ENCODE measurements at places on chromosomes 16 and 17.

DNA sequence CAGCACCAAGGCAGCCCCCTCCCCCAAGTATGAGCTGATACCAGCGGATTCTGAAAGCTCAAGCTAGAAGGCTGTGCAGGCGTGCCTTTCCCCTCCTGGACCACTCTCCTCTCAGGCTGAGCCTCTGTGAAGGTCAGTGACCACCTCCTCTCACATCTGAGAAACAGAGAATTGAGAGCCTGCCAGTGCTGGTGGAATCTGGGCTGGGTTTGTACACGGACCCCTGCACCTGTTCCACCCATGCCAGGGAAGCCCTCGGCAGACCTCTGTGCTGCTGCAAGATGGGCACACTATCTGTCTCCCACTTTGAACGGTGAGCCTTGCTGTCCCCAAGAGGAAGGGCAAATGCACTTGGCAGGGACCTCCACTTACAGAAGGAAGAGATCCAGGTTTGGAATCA lies 54.7 kb upstream of the SDK2 start:
- DNase-seq = no peak

- DNase-seq = no peak
Measured at GRCh38 chr16:63938661-63939060, 1183.2 kb downstream of the CDH11 start.

GRCh38 chr17:77948690-77949114 lies 9.8 kb upstream of the TNRC6C start:
- no peak for DNase-seq

DNA sequence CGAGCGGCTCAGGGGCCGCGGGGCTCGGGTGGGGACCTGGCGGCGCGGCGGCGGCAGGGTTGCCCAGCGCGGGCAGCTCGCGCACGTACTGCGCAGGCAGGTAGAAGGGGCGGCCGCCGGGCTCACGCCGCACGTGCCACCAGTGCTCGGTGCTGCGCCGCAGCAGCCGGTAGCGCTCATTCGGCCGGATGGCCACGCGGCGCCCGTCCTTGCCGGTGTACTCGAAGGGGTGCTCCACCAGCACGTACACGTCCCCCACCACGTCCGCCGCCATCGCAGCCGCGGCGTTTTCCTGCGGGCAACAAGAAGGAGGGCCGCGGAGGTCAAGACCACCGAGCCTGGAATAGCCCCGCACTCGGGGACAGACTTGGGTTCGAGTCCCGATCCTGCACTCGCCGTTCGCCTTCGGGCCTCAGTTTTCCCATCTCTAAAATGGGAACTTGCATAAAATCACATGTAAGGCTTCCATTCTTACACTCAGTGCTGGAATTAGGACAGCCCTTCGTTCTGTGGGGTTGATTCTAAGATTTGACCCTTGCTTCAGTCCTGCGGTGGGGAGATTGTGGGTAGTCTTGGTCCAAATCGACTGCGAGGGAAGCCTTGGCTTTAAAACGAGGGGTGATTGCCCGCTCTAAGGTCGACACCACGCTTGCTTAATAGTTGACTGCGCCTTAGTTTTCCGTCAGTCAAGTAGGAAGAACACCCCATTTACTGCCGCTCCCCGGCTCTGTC lies 2.5 kb downstream of the ARHGAP27 start:
- no peak for DNase-seq

GRCh38 chr17:81049973-81050551 lies 15.1 kb downstream of the BAIAP2 start:
- peak; percentile 87 for DNase-seq

- no peak for DNase-seq
Measured at GRCh38 chr16:64380751-64381150, 741.1 kb downstream of the CDH11 start.

DNA sequence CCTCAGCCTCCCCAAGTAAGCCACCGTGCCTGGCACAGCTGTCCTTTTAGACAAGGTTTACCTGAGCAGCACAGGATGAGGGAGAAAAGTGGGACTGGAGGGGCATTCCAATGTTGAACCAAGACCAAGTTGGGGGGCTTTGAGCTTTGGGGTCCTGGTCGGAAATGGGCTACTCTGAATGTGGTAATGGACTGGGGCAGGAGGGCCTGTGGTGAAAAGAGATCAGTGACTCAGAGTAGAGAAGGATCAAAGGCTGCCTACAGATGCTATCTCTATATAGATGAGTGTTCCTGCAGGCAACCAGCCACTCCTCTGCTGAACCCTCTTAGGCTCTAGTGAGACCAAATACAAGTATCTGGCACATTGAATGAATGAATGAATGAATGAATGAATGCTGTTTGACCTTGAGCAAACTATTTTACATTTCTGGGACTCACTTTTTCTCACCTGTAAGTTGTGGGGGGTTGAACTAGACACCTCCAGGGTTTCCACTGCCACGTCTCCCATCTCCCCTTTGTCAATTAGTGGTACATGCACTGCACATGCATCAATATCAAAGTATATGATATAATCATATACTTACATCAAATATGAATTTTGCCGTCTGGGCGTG lies 26.3 kb upstream of the ETV4 start:
- no peak for DNase-seq

DNA sequence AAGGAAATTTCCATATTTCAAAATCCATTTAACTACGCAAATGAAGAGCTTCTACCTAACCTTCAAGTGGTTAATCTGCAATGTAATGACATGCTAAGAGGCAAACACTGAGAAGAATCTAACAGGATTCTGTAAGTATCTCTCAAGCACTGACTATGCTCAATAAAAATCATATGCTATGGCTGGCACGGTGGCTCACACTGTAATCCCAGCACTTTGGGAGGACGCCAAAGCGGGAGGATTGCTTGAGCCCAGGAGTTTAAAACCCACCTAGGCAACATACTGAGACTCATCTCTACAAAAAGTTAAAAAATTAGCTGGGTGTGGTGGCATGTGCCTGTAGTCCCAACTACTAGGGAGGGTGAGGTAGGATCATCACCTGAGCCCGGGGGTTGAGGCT lies 32.7 kb downstream of the GNA13 start:
- no peak for DNase-seq

GRCh38 chr17:59002848-59003247 lies 103.8 kb downstream of the TRIM37 start:
- DNase-seq = peak; percentile 40

DNA sequence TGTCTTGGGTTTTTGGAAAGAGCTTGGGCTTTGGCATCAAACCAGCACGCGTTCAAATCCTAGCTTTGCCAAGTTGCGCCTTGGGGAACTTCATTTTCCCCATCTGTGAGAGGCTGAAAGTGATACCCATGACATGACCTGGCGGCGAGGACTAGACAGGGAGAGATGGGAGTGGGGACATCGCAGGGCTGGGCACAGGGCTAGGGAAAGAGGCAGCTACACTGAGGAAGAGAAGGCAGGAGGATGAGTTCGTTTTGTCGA lies 202.9 kb downstream of the IRF8 start:
- no peak for DNase-seq

DNA sequence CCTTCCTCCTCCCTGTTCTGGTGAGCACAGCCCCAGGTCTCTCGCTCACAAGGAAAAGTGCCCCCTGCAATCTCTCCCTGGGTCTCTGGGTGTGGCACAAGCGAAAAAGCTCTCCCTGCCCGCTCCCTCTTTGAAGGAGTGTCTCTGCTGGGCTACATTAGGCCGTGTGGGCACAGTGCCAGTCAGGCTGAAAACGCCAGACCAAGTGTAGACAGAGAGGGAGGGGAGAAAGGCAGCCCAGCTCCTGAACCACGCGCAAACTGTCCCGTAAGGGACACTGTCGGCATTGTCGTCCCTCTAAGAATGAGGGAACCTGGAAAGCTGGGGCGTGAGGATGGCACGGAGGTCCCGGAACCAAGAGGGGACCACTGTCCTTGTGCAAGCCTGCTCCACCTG lies 3.9 kb downstream of the SMIM5 start:
- no peak for DNase-seq

GRCh38 chr16:12763517-12763916 lies 40.2 kb downstream of the CPPED1 start:
- no peak for DNase-seq

DNA sequence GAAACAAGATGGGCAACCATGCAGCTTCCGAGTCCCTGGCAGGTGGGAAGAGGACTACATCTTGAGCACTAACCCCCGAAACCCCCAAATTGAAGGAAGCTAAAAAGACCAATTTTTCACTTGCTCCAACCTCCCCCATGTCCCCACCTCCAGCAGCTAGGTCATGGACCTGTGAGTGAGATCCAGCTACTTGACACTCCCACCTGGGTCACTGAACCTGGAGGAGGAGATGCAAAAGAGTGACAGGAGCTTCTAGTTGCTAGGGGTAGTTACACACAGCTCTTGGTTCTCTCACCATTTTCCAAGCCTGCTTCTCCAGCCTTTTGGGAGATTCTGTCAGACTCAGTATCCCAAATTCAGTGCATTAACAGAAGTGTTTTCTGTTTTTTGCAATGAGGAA lies 11.2 kb downstream of the PDZD9 start:
- no peak for DNase-seq

- DNase-seq = no peak
Measured at GRCh38 chr16:31268891-31269290, 9.1 kb downstream of the ITGAM start.

DNA sequence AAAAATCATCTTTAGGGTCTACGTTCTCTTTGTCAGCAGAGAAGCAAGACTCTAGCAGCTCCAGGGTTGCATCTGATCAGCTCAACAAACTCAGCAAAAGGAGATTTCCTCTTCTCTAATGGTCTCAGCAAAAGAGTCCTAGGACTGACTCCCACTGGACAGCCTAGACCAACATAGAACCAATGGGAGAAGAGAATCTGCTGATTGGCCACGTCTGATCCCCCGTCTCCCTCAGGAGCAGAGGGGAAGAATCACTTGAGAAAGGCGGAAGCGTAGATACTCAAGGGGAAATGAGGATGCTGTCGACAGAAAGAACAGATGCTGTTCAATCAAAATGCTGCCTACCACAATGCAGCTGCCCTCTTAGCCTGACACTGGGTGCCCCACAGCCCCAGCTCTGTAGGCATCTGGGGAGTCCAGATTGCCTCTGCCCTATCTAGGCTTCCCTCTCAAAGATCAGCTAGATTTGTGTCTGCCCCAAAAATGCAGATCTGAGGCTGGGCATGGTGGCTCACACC lies 31.5 kb upstream of the EMP2 start:
- DNase-seq = no peak

DNA sequence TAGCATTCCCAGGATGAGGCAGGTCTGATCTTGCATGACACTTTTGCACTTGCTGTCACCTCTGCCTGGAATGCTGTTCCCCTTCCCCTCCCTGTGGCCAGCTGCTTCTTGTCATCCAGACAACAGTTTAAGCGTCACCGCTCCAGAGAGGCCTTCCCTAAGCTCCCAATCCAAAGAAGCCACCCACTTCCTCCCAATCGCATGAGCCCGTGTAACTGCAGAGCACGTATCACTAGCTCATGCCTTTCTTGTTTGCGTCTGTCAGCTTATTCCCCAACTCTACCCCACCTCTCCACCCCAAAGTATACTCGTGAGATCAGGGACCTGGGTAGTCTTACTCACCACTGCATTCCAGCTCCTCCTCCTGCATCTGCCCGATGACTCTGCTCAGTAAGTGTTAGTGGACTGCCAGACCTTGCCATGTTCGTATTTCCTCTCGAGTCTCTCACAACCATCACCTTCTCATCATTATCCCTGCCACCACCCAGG lies 92.8 kb downstream of the GAS7 start:
- peak; percentile 41 for DNase-seq

DNA sequence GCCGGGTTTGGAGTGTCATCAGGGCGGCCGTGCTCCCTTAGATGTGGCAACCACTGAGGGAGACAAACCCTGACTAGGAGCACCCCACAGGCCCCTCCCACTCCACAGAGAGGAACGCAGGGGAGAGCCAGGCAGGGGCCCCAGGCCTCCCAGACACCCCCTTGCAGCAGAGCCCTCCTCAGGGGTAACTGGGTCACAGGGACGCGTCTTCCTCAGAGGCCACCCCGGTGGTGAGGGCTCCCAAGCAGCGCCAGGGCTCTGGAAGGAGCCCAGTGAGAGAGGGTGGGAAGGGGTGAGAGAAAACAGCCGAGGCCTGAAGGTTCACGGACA lies 11.4 kb downstream of the FSCN2 start:
- no peak for DNase-seq

DNA sequence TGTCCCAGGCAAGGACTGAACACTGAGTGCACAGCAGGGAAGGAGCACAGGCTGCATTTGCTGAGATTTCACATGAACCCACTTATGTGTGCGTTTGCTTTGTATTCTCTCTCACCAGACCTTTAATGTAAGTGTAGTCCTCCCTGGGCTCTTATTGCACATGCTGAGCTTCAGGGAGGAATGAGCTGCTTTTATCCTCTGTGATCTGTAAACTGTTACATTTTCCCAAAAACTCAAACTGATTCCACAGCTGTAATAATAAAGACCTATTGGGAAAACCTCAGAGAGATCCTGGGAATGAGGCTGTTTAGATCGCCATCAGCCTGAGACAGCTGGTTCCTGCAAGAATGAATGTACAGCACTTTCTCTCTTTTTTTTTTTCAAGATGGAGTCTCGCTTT lies 53.6 kb upstream of the ADORA2B start:
- DNase-seq = no peak

DNA sequence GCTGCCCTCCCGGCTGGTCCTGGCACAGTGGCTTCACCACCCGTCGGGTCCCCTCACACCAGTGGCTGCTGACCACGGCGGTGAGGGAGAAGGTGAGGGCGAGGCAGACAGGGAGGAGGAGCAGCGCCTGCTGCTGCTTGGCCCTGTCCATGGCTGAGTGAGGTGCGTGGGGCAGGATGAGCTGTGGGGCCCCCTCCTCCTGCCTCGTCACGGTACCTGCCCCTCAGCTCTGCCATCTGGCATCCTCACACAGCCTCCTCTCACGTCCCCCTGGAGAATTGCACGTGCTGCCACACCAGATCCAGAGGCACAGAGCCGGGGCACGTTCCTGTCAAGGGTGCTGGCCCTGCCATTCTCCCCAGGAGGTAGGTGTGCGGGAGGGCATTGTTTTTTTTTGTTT lies at the start of gene GSG1L2:
Gene GSG1L2 (minus strand): TSS at position 159 of the 400 bp plus-strand sequence. CDS start 8 bp downstream, at position 151.
- DNase-seq = no peak

- no peak for DNase-seq
Measured at GRCh38 chr17:77756846-77757560, 201.5 kb upstream of the TNRC6C start.

GRCh38 chr16:83134638-83135037 lies 507.9 kb downstream of the CDH13 start:
- no peak for DNase-seq

DNA sequence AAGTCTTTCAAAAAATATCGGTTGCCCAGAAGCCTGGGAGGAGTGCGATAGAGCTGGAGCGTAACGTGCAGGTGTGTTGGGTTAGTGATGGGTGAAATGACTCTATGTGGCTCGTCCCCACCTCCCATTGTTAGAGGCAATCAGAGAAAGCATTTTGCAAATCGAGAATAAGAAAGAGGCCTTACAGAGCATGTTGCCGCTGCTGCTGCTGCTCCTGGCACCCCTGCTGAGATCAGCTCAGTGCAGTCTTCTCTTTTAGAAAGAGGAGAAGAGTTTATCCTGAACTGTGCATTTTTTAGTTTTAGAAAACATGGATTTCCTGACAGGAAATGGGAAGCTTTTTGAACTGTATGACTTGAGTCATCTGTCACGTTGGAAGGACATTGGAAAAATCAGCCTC lies 774.5 kb upstream of the RBFOX1 start:
- no peak for DNase-seq

- peak; percentile 76 for DNase-seq
Measured at GRCh38 chr17:42453439-42453838, 5.2 kb upstream of the ATP6V0A1 start.

- DNase-seq = peak; percentile 18
Measured at GRCh38 chr16:66166490-66166889, 200.0 kb upstream of the CDH5 start.

Data from suppressor macrophage treated with lipopolysaccharide for 1 hour (primary cell).